CD4-positive, alpha-beta T cell (primary cell): ENCODE measurements at places on chromosomes 1 and 21. TPM values are rescaled to one million over a fixed set of nuclear protein-coding genes. Genes with fewer than 3 reads are reported as not detected.

- H3K4me1 ChIP-seq, result peaks cover 7% of the 10 kb centered on the region
- H3K36me3 ChIP-seq, result peaks cover 4% of the 10 kb centered on the region
- no peak overlapping the region for H3K27ac ChIP-seq
- H3K27me3 ChIP-seq, result no peaks in the 10 kb centered on the region
- no peak overlapping the region for H3K4me3 ChIP-seq
Measured at GRCh38 chr1:183920651-183921050, 115.7 kb downstream of the RGL1 start.

MRPL20 gene
- total RNA-seq, result 103 TPM

DNA sequence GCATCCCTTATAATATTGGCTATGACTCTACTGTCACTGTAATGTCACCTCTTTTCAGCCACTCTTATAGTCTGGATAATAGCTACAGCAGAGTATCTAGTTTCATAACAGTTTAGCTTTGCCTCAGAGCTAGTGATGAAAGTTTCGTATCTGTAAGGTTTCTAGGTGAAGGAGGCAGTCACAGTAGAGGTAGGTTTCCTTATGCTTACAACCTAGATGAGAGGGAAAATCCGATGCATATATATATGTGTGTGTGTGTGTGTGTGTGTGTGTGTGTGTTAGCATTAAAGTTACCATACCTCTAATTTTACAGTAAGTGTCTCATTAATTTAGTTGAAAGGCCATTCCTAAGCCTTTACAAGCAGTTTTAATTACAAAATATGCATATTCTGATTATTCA is 2.2 kb upstream of the TOR1AIP2 start:
- peaks cover 3% of the 10 kb centered on the region for H3K36me3 ChIP-seq
- no peak for DNase-seq
- no peaks in the 10 kb centered on the region for H3K27me3 ChIP-seq
- no peak overlapping the region for H3K27ac ChIP-seq

SPRR2G gene
- total RNA-seq, result not detected

PRELP gene
- total RNA-seq, result not detected

DNA sequence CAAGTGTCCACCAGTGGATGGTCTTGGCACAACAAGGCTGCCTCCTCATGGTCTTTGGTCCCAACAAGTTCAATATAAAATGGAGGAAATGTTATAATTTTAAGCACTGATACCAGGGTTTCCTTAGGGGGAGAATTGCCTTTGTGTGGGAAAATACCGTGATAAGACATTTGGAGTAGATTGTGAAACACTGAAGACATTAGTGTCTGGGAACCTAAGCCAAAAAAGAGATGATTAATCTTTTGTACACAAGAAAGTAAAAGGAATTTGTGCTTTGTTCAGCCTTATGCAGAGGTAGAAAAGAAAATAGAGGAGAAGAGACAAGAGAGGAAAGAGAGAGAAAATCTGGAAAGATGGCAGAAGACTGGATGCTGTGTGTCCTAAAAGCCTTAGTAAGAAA is 36.1 kb downstream of the ST6GALNAC3 start:
- DNase-seq, result no peak
- H3K36me3 ChIP-seq, result no peaks in the 10 kb centered on the region
- no peak overlapping the region for H3K4me3 ChIP-seq
- no peaks in the 10 kb centered on the region for H3K4me1 ChIP-seq
